Stimulated activated CD4-positive, alpha-beta T cell treated with anti-CD3 and anti-CD28 coated beads, Interleukin-1b, Interleukin-23, amount 100 ng/mL, for 1 hour (primary cell): ENCODE measurements at places on chromosomes 5 and 9.

GRCh38 chr9:23683611-23684061, 142.4 kb downstream of the ELAVL2 start:
- no peak for DNase-seq

DNA sequence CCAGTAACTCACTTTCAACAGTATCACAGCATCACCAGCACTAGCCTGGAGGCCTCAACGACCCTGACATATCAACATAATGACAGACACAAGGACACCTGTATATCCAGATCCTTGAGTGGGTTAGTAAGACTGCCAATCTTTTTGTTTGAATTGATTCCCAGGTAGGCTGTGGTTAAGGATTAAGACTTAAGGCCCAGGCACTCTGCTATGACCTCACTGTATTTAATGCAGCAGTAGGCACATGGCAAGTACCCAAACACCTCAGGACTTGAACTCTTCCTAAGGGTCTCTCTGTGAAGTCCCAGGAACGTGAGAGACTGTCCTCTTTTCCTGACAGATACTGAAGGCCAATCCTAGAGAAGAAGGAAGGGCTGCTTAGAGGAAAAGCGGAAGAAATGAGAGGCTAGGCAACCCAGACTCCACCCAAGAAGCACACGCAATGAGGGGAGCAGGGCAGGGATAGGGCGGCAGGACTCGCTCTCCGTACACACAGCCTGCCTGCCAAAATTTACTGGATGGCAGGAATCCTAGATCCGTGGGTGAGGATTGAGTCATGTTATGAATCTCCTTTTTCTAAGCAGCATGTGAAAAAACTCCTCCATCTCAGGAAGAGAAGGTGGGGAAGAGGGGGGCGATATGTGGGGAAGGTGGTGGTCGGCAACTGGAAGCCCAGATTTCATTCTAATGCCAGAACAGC, 93.4 kb downstream of the SIL1 start:
- no peak for DNase-seq

DNA sequence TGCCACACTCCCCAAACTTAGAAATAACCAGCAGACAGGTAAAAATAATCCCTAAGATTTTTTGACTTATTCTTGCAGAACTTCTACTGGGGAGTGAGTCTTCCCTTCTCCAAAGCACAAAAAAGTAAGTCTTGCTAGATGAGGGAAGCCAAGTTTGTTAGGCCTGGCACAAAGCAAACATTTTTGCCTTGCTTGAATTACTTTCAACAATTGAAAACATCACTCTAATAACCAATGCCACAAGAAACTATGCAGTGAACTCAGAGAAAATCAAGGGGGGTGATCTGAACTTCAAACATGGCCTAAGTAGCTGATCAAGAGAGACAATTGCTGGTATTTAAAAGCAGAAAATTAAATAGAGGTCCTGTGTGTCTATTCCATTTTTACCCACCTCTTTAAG, 123.6 kb upstream of the SLC1A3 start:
- DNase-seq, result no peak

- DNase-seq, result no peak
These were observed 1.1 kb downstream of the PRKACG start for GRCh38 chr9:69012696-69013381.

DNA sequence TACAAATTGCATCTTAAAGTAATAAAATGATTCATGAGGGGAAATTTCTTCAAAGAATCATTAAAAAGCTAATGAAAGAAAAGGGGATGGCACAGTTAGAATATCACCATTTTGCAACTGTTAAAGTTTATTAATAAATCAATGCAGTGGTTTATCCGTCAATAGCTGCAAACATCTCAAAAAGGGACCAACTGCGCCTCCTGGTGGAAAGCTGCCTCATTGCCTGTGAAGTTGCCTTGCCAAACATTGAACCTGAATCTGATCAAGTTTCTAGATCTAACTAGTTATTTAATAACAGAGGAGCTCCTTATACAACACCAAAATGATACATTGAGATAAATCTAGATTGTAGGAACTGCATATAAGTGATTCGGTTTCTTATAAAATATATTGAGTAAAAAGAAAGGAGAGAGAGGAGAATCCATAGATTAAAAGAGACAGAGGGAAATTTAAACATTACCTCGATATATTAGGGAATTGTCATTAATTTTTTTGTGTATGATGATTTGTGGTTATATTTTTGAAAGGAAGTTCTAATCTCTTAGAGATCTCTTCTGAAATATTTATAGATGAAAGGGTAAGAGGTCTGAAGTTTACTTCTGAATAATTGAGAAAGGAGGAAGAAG, 6.9 kb upstream of the NDUFB6 start:
- DNase-seq, result peak; percentile 60

- DNase-seq, result no peak
These were observed 59.1 kb downstream of the FNBP1 start for GRCh38 chr9:129983891-129984290.

GRCh38 chr5:101897914-101898313, 398.2 kb downstream of the SLCO4C1 start:
- DNase-seq, result no peak

DNA sequence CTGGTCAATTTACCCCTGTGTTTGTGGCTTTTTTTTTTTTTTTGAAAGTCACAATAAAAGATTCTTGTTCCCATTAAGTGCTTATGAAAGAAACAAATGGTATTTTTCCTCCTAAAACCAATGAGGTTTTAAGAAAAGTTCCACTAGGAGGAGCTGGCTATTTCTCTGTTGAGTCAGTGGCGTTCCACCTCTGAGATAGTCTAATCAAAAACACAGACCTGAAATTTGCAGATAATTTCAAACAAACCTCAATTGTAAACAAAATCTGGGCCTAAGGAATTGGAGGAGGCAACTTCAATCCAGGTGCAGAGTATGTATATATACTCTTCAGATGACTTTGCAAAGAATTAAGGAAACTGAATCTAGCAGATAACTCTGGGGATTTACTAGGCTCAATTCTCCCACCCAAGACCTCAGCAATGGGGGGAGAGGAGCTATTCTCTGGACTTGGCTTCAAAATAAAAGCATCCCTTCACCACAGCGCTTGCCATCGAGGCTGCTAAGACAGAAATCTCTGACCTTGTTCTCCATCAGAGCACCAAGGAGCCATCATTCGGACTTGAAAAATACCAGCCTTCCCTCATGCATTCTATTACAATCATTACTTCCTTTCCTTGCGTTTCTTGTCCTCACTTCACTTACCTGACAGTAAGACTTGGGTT, 52.4 kb downstream of the FANCC start:
- DNase-seq, result no peak

DNA sequence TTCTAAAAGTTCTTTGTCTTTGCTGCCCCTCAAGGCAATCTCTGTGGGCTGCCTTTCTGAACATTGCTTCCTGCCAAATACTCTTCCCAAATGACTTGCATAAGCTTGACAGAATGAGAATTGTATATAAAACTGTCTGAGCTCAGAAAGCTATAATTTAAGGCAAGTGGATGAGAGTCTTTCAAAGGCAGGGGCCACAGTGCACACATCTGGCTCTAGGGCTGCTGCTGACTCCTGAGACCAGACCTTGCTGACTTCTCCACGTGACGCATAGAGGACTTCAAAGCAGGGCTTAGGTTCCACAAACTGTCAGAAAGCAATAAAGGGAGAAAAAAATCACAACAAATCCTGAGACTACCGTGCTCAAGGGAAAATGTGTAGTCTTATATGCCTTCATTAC, 79.4 kb upstream of the DIRAS2 start:
- DNase-seq, result no peak

GRCh38 chr9:106860721-106861639, 2.0 kb upstream of the ZNF462 start:
- no peak for DNase-seq

DNA sequence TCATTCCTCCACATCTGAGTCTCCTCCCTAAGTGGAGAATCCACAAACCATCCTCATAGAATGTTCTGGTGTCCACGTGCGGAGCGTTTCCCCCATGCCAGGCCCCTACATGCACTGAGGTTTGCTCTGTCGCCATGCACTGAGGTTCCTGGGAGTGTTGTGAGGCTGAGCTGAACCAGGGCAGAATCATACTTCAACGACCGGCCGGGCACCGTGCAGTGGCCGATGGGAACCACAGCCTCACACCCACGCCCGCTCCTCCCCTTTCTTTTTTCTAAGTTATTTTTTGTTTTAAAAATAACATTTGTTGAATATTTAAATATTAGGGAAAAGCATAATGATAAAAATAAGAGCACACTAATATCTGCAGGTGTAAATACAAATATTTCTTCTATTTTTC, 260.4 kb upstream of the IRX4 start:
- DNase-seq, result no peak

DNA sequence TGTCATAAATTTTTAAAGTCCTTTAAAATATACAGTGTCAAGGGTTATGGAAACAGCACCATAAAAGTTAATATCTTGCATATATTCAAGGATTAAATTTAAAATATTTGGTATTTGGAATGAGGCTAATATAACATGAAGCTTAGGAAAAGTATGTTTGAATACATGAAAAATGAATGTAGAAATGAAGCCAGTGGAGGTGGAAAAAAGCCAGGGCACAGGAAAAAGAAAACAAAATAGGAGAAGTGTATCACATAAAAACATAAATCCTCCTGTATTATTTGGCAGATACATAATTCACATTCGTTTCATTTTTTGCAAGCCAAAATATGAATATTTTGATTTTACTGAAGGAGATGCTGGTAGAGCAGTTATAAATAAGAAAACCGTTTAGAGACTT, 587.0 kb upstream of the ZNF608 start:
- no peak for DNase-seq

GRCh38 chr5:168667301-168667840, 88.2 kb upstream of the PANK3 start:
- DNase-seq, result no peak

DNA sequence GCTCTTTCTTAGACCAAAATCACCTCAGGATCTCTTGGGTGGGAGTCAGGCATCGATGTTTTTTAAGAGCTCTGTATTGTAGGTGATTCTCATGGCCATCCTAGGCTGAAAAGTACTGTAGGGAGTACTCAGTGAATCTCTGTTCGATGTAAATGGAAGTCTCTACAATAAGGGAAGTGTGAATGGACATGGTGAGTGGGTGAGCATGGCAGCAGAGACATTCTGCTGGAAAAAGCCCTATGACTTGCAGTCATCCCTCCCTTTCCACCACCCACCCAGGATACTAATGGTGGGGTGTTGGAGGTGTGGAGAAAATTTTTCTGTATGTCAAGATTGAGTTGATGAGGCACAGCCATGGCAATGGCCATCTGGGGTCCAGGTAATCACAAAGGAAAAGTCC, 30.9 kb downstream of the ZNF366 start:
- DNase-seq, result no peak

DNA sequence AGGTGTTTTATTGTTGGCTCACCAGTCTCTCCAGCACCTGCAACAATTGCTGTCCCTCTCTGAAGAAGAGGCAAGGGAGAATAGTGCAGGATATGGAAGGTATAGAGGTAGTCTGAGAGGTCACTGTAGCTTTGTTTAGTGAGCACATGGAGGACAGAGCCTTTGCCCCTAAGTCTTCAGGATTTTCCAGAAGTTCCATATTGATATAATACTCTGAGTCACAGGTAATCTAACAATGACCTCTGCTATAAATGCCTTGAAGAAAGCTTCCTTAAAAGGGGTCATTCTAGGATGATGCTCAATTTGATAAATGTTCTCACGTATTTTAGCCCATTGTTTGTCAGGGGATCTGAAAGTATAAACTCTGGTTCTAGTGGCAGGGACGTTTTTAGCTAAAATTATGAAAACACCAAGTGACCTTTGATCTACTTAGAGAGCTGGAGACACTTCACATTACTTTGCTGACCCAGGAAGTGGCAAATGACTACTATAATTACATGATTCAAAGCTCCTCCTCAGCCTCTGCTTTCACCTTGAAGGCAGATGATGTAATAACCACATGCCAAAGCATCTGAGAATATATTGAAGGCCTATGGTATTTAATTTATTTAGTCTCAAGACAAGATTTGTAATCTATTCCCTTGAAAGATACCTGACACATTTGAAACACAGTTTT, 366.9 kb upstream of the NUDT12 start:
- no peak for DNase-seq

- DNase-seq, result no peak
These were observed 1.7 kb upstream of the POMT1 start for GRCh38 chr9:131500939-131501541.

DNA sequence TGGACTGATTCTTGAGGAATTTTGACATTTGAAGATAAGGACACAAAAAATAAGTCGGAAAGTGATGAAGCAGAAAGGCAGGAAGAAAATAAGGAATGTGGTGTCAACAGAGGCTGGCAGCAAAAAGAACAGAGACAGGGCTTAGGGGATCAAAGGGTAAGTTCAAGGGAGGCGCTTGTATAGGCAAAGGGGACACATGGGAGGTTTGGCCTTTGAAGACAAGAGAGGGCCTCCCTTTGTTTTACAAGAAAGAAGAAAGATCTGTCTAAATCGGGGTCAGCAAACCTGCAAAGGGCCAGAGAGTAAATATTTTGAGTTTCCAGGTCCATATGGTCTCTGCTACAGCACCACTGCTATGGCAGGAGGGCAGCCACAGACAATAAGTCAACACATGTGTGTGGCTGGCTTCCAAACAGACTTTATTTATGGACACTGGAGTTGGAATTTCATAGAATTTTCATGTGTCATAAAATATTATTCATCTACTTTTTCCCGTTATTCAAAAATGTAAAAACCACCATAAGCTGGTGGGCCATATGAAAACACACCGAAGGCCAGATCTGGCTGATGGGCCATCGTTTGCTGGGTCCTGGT, 112.0 kb upstream of the FBXL7 start:
- no peak for DNase-seq

- peak; percentile 73 for DNase-seq
These were observed 55.9 kb downstream of the SFXN1 start for GRCh38 chr5:175534070-175534932.

- no peak for DNase-seq
These were observed 1.4 kb downstream of the CHSY3 start for GRCh38 chr5:129905473-129906176.

DNA sequence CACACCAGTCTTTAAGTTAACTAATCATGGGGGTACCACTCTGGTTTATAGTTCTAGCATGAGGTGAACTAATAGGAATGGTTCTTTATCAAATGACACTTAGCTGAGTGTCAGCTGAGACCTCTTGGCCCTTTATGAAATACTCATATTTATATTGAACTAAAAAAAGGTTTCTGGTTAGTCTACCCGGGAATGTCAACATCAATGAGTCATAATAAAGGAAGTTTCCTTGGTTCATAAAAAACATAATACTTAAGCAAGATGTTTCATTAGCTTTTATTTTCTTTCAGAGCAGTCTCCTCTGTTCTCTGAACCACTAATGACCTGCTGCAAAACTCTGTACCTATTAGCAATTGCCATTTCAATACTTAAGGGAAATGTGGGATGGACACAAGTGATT, 13.7 kb downstream of the DAB2 start:
- no peak for DNase-seq

DNA sequence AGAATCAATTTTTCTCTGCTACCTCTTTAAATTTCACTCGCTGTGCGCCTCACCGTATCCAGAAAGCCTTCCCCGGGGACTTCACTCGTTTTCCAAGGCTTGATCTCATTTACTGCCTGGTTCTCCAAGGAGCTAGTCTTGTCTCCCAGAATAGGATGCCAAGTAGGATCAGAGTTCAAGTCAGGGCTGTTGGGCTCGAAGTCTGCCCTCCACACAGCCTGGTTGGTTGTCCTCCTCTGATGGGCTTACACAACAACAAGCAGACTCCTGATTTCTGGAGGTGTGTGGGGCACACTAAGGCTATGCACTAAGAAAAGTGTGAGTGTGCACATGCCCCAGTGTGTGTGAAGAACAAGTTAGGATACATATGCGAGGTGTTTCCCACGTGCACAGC, 14.0 kb upstream of the TNIP1 start:
- DNase-seq, result no peak
